T-helper 17 cell (primary cell): ENCODE measurements at places on chromosomes 3 and 15. TPM values are rescaled to one million over a fixed set of nuclear protein-coding genes. Genes with fewer than 3 reads are reported as not detected.

- no peak for DNase-seq
Observed at GRCh38 chr3:65233561-65233960, 545.8 kb upstream of the ADAMTS9 start.

GRCh38 chr3:24119321-24119751 is 174.2 kb downstream of the NR1D2 start:
- DNase-seq, result no peak

DNA sequence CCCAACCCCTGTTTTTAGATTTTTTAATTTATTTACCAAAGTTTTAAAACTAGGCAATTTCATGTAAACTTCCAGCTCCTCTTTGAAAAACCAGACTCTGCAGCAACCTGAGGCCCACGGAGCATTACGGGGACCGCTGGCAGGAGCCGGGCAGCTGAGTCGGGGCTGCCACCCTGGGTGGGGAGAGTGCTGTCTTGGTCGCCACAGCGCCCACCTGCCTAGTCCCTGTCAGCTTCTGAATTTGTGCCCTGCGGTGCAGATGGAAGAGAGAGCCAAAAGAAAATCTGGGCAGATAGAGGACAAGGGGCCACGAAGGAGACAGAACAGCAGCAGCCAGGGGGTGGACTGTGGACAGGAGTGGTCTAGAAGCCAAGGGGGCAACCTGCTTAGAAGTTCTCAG is 34.6 kb downstream of the PXYLP1 start:
- no peak for DNase-seq

GRCh38 chr3:104629038-104629437 is 737.7 kb upstream of the ALCAM start:
- no peak for DNase-seq

DNA sequence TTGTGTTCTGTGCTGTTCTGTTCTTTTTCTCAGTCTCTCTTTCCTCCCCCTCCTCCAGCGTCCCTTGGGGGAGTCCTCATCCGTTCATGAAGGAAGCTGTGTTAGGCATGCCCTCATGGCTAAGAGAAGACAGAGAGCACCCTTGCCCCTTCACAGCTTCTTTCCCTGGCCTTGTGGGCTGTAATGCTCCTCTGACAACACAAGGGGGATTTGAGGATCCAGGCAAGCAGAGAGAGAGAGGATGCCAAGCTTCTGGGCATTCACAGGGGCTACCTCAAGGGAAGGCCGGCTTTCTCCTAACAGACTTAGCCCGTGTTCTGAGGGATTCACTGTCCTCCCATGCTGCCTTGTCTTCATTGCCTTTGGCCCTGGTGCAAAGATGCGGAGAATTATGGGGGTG is 389.5 kb downstream of the LRTM1 start:
- DNase-seq, result no peak

GRCh38 chr3:41502023-41502422 is 302.7 kb downstream of the CTNNB1 start:
- no peak for DNase-seq

GRCh38 chr3:97235611-97236315 is 421.4 kb downstream of the EPHA6 start:
- no peak for DNase-seq

DNA sequence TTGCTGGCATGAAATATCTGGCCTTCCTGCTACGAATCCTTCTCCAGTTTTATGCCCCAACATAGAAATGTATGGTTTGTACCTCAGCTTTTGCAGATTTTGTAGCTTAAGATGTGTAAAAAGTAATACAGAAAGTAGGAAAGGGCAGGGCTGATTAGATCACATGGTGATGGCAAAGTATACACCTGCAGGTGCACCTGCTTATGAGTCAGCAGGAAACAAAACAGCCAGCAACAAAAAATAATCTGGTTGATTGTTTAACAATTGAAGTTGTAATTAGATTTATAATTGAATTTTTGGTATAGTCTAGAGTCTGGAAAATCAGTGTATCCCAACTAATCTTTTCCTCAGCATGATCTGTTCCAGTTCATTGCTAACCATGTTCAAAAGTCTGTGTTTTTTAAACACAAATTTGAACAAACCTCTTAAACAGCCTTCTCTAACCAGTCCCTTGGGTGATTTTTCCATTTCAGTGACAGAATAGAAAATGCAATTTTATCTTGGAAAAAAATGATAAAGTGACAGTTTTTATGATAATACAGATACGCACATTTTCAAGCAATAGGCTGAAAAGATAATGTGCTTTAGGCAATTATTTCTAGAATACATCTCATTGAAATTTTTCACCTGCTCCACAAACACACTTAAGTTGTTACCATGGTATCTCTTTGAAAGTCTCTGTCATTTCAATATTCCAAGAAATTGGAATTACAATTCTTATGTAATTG is 477.4 kb downstream of the NAALADL2 start:
- DNase-seq, result no peak

DNA sequence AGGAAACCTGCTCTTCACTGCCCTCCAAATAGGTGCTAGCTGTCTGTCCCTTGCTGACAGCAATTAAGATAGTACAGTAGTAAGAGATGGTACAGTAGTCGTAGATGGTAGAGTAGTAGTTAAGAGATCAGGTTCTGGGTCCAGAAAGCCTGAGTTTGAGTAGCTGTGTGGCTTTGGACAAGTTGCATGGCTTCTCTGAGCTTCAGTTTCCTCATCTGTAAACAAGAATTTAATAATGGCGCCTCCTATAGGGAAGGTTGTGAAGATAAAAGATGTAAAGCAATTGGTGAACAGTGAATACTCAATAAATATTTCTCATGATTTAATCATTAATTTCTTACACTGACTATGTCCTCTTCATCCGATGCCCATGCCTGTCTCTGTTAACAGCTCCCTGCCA is 86.9 kb upstream of the BCL6 start:
- no peak for DNase-seq

GRCh38 chr15:85495096-85495495 is 114.7 kb downstream of the AKAP13 start:
- DNase-seq, result no peak

DNA sequence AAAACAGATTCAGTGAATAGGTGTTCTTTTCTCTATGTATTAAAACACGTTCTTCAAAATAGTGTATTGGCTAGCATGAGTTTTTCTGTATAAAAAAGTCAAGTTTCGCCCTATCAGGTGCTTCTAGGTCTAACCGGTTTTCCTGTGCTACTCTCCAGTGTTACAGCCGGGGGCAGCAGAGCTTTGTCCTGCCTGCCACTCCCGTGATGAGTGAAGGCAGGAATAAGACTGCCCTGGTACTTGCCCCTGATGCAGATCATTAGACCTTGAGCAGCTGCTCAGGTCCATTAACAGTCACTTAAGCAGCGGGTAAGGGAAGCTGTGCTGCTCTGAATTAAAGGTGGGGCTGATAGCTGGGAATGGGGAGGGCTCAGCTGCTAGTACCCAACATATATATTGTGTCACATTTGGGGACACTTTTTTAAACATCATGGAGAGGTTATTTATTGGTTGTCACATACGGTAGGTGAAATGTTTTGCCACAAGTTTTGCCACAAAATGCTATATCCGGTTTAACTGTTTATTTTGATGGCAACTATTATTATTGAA is 1.3 kb upstream of the UNC13C start:
- DNase-seq, result no peak

DNA sequence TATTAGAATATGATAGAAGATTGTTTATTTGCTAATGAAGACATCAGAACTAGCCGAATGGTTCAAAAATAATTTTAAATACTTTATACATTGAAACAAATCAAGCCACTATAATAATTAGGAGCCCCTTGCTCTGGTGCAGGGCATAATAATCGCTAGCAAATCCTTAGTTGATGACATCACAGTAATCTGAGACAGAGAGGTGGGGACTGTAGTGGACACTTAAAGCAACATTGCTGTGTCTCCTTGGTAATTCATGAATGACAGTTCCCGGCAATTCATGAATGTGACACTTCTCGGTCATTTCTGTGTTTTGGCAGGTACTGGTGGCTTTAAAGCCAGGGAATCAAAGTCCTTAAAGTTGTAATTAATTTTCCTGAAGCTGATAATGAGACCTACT is 114.3 kb downstream of the PPM1L start:
- DNase-seq, result no peak

DNA sequence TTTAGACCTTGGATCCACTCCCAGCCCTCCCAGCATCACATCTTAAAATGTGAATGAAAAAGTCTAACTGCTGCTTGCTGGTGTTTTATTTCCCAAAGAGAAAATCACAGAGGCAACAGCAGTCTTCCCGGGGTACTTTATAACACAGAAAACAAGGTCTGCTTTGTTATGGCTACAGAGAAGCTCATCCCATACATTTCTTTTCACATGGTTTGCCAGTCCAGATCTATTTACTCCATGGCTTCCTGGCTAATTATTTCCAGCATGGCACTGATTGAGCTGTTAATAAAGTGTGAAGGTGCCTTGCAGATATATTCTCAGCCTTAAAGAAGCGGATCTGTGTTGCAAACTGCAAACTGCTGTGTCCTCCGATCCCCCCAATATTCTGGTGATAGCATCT is 466.1 kb upstream of the CFAP20DC start:
- no peak for DNase-seq

GRCh38 chr3:179695672-179696313 is 43.0 kb downstream of the USP13 start:
- DNase-seq, result no peak

DNA sequence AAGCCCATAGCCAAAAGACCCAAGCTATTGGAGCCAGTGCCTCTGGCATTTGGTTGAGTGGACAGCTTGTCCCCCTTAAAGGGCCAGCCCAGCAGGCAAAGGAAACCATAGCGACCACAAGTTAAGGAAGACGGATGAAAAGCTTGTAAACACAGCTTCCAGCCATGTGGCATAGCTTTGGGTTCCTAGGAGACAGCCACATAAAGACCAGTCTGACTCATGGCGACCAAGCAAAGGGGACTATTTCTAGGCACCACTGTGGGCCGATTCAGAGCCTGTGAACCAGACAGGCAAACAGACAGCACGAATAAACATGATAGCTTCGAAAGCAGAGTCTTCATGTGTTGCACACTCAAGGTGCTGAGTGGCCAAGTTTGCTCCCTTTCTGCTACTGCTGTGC is 30.5 kb upstream of the SRGAP3 start:
- no peak for DNase-seq

DNA sequence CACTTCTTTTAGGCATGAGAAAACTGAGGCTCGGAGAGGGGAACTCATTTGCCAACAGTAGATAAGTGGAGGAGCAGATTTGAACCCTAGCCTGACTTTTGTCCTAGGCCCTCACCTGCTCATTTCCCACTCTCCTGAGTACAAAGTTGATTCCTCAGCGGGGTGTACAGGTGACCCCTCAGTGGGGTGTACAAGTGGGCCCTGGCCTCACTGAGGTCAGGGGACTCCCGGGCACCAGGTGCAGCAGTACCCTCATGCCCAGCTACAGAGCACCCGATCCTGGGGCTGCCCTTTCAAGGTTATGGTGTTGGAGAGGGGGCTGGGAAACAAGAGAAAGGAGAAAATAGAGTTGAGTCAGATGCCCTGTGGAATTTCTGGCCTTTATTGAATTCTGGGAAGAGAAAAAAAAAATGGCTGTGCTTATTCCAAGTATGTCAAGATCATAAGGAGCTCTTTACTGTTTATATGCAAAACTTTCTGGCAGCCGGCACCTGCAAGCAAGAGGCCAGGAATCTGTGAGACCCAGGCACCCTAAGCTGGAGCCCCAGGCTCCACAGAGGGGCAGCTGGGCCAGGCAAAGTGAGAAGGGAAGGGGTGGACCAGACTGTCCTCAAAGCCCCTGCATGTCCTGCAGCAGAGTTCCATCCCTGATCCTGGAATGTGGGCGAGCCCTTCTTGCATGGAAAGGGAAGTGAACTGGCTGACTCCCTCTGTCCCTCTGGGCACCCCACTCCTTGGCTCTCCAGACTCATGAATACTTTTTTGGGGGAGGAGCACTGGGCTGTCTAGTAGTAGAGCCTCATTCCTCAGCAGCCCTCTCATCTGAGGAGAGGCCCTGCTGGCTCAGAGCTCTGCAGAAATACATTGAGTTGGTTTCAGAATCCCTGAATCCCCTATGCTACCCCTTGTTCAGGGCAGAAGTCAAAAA is 43.1 kb downstream of the AMOTL2 start:
- DNase-seq, result no peak

GRCh38 chr3:59152943-59153342 is 103.1 kb upstream of the CFAP20DC start:
- no peak for DNase-seq

DNA sequence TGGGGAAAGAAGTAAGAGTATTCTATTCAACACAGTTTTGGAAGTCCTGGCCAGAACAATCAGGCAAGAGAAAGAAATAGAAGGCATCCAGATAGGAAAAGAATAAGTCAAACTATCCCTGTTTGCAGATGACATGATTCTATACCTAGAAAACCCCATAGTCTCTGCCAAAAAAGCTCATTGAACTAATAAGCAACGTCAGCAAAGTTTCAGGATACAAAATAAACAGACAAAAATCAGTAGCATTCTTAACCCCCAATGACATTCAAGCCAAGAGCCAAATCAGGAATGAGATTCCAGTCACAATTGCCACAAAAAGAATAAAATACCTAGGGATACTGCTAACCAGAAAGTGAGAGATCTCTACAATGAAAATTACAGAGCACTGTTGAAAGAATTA is 99.4 kb upstream of the MITF start:
- no peak for DNase-seq

GRCh38 chr3:119292666-119293065 is 1.5 kb upstream of the ARHGAP31 start:
- no peak for DNase-seq

DNA sequence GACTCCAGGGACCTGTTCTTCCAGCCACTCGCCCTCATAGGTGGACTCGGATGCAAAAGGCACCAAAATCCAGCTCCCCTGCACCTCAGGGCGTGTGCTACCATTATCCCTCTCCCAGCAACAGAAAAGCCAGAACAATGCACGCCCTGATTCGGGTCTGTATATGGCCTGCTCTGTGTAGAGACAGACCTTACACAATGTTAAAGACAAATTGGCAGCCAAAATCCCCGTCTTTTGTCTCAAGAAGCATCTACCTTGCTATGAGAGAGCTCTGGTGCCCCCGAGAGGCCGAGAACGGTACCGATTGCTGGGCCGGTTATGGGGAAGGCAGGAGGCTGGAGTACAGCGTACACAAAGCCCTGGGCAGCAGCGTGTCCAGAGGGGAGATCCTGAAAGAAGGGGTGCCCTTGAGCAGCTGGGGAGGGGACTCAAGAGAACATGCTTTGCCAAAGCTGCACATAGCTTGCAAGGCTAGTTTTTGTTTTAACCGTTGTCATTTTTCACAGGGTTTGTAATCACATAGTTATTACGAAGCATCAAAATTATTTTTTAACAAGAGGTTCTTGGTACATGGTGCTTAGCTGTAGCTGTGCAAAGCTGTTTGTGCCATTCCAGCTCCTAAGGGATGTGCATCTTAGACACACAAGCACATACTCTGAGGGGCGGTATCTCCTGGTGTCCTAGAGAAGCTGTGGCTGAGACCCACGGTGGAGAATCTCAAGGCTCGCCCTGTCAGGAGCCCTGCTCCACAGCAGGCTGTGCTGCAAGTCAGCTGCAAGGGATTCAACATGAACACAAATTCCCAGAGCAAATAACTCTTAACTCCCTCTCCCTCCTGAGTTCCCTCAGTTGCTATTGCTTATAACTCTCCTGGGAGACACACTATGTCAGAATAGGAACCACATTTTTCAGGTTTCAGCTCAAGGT is 461.5 kb upstream of the PPP2R3A start:
- DNase-seq, result no peak

The SLC28A1 gene
- total RNA-seq, result not detected

The UNC13C gene
- not detected for total RNA-seq

The ST6GAL1 gene
- 109 TPM for total RNA-seq

The PP2D1 gene
- not detected for total RNA-seq

The CD200 gene
- 2.8 TPM for total RNA-seq

The C2CD4B gene
- 1.3 TPM for total RNA-seq

The GOLGA6D gene
- 0.10 TPM for total RNA-seq

The MINAR1 gene
- total RNA-seq, result 0.40 TPM

The TRIM69 gene
- total RNA-seq, result 31.7 TPM

The ISG20 gene
- 141 TPM for total RNA-seq
